Ecto neural progenitor cell (in vitro differentiated cells): ENCODE measurements at places on chromosomes 2 and 18.

DNA sequence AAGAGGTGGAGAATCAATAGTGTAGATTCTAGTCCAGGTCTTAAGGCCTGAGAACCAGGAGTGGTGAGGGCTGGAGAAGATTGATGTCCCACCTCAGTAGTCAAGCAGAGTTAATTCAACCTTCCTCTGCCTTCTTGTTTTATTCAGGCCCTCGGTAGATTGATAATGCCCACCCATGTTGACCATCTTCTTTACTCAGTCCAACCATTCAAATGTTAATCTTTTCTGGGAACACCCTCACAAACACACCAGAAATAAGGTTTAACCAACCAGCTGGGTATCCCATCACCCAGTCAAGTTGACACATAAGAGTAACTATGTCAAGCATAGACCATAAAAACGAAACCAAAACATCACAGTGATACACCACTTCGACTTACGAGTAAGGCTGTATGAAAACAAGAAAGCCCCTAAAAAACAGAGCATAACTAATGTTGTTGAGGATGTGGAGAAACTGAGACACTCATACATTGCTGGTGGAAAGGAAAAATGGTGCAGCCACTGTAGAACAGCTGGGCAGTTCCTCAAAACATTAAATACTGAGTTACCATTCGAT, 57.5 kb downstream of the SLC35F5 start:
- DNase-seq, result no peak

DNA sequence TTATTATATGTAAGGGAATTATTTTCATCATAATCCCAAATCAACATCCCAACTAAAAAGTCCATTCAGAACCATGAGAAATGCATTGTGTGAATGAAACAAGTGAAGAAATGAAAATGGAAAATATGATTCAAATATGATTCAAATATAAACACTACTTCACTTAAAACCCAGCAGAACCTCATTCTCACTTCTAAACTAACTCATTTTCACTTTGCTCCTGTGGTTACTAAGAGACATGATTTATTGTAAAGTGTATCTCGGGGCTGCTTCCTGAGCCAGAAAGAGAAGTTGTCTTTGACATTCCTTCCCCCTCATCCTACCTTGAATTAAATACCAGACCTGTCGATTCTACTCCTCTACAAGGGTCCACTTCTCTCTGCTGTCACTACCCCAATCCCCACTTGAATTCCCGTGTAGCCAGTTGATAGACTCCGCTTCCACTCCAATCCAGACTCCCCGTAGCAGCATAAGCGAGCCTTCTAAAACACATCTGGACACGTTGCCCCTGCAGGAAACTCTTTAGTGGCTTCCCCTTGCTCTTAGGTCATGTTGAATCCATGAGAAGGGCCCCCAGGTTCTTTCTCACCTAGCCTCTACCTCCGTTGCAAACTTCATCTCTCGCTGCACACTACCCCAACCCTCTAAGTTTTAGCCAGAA, 697.0 kb upstream of the ID2 start:
- no peak for DNase-seq

DNA sequence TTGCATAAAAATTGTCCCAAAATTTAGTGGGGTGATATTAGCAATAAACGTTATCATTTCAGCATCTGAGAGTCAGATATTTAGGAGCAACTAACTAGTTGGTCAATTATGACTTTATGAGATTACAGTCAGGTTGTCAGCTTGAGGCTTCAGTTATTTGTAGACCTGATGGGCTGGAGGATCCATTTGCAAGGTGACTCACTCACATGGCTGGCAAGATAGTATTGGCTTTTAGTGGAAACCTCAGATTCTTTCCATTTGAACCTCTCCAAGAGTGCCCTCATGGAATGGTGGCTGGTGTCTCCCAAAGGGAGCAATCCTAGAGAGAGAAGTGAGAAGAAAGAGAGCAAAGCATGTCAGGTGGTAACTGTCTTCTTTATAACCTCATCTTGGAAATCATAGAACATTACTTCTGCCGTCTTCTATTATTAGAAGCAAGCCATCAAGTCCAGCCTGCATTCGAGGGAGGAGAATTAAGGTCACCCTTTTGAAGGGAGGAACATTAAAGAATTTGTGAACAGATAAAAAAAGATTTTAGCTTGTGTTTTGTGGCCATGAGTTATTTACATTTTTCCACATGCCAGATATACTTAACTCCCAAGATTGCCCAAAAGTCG, 92.5 kb downstream of the HAUS1 start:
- no peak for DNase-seq

DNA sequence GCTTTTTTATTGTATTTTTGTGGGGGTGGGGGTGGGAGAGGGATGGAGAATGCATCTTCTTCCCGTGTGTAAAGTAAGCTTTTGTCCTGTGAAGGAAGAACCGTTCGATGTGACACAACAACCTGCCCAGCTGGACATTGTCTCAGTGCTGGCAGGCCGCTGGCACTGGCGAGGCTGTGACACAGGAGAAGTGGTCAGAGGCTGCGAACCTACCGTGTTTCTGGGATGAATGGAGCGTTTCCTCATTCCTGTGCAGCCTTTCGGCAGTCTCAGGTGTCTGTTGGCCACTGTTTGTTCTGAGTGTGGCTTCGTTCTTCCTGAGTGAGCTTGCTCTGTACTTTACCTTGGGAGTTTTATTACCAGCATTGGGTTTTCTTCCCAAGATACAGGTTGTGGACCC, 8.0 kb downstream of the RAMP1 start:
- no peak for DNase-seq

DNA sequence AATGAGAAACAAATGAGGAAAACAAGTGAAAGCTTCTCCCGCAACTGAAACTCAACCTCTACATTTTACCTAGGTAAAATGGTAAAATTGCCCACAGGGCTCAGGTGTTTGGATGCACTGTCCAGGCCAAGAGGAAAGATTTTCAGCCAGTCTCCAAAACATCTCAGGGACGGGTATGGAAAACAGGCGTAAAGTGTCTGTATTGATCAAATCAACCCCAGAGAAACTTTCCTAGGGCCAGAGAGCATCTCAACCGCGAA, 361 bp upstream of the HAT1 start:
- DNase-seq, result no peak

DNA sequence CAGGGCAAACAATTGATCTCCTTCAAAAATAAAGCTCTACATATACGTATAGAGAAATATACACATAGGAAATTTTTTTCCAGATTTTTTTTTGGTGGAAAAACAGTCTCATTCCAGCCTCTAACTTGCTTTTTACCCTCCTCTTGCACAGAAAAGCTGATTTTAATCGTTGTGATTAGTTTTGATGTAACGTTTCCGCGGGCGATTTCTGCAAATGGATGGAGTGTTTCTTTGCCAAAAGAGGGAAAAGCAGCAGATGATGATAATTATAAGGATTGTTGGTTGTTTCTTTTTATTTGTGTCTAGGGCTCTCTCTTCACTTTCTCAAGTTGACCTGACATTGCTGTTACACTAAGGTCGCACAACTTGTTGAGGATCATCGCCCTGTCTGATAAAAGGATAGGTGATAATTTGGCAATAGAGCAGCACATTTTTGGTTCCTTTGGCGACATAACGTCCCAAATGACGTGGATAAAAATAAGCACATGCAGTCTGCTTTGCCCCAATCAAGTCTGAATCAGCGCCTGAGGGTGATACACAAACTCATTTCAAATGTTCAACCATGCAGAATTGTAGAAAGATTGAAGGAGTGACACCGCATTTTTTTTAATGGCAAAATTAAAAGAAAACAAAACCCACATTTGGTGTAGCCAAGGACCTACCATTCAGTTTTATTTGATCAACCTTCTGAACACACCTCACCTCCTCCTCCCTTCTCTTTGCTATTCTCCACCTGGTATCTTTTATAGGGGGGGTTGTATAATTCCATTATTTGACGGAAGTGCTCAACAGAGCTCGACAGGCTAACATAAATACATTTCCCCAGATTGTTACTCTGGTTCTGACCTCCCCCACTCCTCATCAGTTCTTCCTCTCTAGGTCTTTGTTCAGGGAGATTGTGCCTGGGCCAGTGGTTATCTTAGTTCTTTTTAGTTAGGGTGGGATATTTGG, 109.6 kb upstream of the KCTD1 start:
- DNase-seq, result no peak

DNA sequence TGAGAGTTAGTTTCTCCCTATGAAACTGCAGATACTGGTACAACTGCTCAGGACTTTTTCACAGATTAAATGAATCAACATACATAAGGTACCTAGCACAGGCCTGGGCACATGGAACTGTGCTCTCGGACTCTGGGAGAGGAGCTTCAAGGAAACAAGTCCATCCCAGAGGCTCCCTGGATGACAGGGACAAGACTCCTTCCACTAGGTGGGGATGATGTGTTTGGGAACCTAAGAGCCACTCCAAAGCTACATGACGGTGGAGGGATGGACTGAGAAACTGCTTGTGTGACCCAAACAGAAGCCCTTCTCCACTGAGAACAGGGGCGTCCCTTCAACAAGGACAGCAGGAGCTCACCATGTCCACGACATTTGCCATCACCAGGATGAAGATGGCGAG, 37.1 kb downstream of the CENPO start:
- no peak for DNase-seq

DNA sequence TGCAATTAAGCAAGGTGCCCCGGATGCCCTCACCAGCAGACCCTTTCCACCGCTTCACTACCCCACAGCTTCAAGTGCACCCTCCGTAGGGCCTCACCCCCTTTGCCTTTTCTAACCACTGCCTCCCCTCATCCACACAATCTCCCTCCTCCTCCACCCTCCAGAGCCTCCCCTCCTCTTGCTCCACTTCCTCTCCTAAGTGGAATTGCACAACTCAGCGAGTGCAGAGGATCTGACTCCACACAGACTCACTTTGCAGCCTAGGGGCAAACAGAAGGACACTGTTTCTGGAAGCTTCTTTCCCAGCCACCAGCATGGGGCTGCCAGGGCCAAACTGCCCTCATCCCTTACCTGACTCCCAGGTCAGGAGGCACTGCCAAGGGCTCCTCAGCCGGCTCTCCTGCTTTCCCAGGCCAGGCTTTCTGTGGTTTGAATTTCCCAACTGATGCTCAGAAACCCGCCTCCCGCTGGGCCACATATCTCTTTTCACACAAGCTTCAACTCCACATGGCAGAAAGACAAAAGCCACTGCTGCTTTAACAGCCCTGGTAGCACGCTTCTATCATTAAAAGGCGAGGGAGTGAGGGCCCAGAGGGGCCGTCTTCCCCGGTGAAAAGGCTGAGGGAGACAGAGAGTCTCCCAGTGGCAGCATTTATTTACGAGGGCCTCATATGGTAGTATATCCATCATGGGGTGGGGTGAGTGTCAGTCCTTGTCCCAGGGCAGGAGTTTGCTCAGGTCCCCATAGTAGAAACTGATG, 74.7 kb upstream of the MGAT4A start:
- peak; percentile 29 for DNase-seq

DNA sequence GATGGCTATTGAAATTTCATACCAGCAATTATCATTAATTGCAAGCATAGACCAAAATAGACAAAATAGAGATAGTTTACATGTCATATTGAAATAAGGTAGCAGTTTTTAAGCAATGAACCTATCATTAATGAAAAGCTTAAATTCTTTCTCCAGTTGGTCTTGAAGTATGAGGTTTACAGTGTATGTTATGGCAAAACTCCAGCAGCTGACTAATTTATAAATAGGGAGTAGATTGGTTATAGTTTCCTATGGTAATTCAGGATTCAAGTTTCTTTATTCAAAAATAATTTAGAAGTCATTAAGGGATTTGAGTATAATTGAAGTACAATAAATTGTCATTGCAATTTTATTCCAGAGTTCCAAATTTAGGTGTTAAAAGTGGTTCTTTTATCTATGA, 69.6 kb upstream of the COL5A2 start:
- no peak for DNase-seq

DNA sequence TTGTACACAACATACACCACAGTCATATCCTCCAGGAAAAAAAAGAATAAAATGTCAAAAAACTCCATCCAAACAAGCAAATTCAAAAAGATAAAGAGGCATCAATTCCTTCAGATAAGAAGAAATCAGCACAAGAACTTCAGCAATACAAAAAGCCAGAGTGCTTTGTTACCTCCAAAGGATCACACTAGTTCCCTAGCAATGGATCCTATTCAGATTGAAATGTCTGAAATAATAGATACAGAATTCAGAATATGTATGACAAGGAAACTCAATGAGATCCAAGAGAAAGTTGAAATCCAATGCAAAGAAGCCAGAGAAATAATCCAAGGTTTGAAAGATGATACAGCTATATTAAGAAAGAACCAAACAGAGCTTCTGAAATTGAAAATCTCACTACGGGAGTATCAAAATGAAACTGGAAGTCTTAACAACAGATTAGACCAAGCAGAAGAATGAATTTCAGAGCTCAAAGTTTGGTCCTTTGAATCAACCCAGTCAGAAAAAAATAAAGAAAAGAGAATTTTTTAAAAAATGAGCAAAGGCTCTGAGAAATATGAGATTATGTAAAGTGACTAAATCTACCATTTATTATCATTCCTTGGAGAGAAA, 80.6 kb downstream of the TRABD2A start:
- DNase-seq, result no peak

- DNase-seq, result no peak
Observed at GRCh38 chr2:171835386-171835785, 58.7 kb downstream of the SLC25A12 start.

- no peak for DNase-seq
Observed at GRCh38 chr2:58228299-58228698, 12.8 kb downstream of the FANCL start.

GRCh38 chr2:120935339-120936313, 200.0 kb downstream of the GLI2 start:
- DNase-seq, result peak; percentile 55

- DNase-seq, result no peak
Observed at GRCh38 chr18:54161267-54161666, 63.2 kb downstream of the MBD2 start.

DNA sequence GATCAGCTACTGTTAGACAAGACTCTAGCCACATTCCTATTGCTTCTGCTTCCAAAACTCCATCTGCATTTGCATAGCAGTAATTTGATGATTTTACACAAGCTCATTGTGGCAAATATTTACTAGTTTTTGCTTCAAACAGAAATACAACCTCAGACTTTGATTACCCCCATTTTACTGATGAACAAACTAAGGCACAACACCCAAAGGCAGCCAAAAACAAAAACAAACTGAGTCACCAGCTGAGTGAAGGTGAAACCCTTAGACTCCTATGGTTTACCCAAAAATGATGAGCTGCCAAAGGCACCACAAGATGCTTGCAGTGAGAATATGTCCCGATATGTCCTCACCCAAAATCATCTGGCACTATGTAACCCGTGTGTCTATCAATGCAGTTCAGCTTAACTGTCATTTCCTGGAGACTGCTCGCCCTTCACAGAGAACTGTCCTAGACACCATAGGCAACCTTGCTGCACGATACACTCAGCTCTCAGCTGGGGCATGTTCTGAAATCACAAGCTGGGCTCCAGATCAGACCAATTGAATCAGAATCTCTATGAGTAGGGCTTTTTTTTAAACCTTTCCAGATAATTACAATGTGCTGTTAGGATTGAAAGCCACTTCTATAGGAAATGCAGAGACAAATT, 4.1 kb upstream of the EVA1A start:
- no peak for DNase-seq
